ENCODE measurements at places on chromosomes 11 and 22. TPM values are rescaled to one million over a fixed set of nuclear protein-coding genes. Genes with fewer than 3 reads are reported as not detected.

The RAB38 gene
- under 0.01 TPM for total RNA-seq

The CRYBB3 gene
- total RNA-seq = not detected

The UPK3A gene
- total RNA-seq = not detected

The PAAF1 gene
- 7.3 TPM for total RNA-seq

The PIK3IP1 gene
- total RNA-seq = 20.8 TPM

The RAB3IL1 gene
- total RNA-seq = 1.6 TPM

The MICAL3 gene
- 44.8 TPM for total RNA-seq

DNA sequence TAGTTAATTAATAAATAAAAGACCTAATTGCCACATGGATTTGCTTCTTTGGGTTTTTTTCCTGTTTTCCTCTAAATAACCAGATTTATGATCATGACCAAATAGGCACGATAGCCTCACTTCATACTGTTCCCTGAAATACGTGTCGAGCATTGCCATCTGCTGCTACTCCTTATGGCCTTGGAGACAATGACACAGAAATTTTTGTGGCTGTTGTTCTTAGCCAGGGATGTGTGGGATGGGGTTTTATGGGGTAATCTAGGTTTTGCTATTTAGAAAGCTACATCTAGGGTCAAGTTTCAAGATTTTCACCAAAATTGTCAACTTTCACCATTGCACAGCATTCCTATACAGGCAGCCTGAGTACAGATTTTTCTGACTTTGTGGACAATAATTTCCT is 145.2 kb downstream of the DBX1 start:
- no peak for DNase-seq

GRCh38 chr11:122799406-122800105 is 38.7 kb upstream of the CRTAM start:
- no peak for DNase-seq

GRCh38 chr11:62985041-62985750 is 429 bp upstream of the SLC22A6 start:
- no peak for DNase-seq

DNA sequence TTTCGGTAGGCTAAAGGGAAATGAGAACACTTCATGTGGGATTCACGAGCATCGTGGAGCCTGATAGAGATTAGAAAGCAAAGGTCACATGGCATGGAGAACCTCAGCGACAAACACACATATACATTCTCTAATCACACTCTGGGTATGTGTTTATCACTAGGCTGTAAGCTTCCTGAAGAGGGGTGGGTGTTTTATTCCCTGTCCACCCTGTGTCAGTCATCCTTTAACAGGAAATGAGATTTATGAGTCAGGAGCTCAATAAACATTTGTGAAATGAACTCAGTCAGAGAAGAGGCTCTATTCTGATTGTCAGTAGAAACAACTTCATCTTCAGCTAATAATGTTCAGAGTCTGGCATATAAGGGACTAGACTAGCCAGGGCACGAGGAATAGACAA is 71.7 kb upstream of the EIF3M start:
- no peak for DNase-seq

DNA sequence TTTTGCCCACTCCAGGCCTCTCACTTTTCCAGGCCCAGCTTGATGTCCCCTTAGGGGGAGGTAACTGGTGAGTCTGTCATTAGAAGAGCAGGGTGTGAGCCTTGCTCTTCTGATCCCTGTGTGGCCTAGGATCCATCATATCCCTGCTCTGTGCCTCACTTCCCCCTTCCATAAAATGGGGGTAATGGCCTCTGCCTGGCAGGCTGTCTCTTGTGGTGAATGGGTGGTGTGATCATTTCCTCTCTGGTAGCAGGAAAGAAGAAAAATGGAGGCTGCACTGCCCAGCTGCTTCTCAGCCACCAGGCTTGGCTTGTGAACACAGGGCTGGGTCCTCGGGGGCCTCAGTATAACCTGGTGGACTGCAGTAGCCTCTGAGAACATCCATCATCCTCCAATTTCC is 5.6 kb downstream of the ARHGEF17 start:
- DNase-seq = no peak

DNA sequence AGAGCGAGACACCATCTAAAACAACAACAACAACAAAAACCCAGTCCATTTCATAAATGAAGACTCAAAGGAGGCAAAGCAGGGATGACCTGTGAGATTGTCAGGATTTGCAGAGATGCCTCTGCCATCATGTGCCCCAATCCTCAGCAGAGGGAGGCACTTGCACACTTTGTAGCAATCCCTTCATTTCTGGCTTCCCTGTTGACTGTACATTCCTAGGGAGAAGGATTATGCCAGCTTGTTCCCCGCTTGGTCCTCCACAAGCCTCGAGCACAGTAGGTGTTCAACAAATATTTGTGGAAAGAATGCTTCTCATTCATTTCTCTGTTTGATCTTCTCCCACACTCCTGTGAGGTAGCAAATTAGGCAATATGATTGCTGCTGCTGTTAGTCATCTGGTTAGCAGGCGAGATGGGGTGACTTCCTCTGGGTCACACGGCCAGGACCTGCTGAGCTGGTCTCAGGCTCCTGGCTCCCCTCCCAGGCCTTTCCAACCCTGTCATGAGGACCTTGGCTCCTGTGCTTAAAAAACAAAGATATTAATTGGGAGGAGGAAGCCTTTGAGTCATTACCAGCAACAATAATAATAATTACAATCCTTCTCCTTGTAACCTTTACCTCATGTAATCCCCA is 34.1 kb downstream of the LIF start:
- DNase-seq = no peak

DNA sequence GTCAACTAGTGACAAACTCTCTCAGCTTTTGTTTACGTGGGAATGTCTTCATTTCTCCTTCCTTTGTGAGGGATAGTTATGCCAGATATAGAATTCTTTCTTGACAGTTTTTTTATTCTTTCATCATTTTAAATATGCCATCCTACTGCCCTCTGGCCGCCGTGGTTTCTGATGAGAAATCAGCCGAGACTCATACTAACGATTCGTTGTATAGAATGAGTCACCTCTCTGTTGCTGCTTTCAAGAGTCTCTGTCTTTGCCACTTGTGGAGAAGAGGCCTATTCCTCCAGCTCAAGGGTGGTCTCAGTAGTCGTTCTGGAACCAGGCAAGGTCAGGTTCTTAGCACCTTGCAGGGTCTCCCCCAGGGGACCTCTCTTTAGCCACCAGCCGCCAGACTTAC is 8.0 kb downstream of the MYO7A start:
- no peak for DNase-seq

GRCh38 chr22:39898997-39899396 is 1.9 kb upstream of the GRAP2 start:
- no peak for DNase-seq

- DNase-seq = no peak
Measured at GRCh38 chr11:35334385-35335090, 84.8 kb downstream of the SLC1A2 start.

DNA sequence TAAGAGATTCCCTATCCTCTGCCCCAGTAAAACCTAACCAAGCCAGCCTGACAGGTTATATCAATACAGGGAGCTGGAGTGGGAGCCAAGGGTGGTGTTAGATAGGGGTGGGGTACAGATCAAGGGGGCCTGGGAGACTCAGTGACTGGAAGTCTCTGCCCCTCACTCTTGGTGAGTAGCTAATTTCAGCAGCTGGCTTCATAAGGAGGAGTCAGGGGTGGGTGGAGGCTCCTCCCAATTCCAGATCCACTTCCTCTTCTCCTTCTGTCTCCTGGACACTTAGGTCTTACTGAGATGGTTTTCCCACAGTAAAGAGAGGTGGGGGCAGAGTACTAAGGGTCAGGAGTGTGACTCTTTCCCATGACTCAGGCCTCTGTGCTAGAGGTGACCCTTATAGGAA is 1.1 kb upstream of the VSIG2 start:
- DNase-seq = no peak

DNA sequence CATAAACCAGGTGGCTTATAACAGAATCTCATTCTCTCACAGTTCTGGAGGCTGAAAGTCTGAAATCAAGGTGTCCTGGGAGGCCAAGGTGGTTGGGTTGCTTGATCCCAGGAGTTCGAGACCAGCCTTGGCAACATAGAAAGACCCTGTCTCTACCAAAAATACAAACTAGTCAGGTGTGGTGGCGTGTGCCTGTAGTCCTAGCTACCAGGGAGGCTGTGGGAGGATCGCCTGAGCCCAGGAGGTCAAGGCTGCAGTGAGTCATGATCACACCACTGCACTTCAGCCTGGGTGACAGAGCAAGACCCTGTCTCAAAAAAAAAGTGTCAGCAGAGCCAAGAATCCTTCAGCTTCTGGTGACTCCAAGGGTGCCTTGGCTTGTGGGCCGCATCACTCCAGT is 8.9 kb upstream of the PRR5 start:
- no peak for DNase-seq

GRCh38 chr11:73141031-73141308 is 1.1 kb downstream of the FCHSD2 start:
- DNase-seq = peak; percentile 25

DNA sequence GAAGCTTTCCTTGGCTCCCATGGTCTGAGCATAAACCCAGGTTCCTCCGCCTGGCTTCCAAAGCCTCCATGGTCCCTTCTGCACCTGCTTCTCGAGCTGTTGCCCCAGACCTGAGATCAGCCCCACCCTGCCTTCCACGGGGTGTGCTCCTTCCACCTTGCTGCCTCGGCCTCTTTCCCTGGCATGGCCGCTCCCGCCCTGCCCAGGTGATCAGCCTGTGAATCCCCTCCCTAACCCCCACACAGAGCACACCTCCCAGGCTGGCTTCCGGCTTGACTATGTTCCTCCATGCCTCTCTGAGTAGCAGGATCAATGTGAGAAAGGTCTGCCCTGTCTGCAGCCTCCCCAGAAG is 2.7 kb upstream of the PPP6R3 start:
- DNase-seq = no peak

Measured in frontal cortex (tissue), 4 donors.